ENCODE measurements at places on chromosomes 4 and X.

DNA sequence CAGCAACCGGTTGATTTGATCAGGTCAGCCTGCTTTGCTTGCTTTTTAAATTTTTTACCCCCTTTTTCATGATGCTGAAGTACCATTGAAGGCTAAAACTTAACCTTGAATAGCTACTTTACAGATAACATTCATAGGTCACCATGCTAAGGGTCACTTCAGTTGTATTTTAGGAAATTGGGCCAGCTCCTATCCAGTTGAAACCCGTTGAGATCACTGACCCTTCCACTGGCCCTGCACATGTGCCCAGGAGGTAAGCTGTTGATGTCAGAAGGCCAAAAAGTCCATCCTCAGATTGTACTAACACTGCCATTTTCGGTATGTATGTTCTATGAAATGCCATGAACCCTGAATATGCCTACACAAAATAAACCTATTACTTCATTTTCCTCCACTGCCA, 133.0 kb upstream of the FAT4 start:
- DNase-seq: no peak

- no peak for DNase-seq
These were observed 13.2 kb downstream of the CLNK start for GRCh38 chr4:10671366-10671765.

DNA sequence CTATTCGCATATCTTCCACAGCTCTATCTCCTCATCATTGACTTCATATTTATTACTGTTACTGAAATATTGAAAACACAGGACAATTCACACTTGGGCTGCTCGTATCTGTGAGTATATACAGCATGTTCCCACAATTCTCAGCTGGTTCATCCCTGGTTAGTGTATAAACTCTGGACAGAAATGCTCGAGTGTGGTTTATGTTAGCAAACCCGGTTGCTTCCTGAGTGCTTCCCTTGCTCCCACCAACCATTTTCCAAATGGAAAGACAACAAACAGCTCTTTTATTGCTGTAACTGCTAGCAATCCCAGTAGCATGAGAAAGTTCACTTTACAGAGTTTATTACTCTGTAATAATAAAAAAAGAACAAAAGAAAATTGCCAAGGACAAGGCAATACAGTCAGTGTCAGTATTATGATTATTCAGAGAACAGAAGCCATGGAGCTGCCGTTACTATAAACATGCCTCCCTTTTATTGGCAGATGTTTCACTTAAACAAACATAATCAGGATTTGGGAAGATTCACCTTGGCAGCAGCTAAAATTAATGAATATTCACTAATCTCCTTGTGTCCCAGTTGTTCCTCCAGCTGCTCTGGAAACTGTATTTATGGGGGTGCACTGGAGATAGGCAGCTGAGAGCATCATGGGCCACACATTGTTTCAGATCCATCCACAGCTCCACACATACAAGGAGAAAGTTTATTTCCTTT, 134.1 kb upstream of the GUCY1A1 start:
- DNase-seq: no peak

GRCh38 chr4:160375772-160376452, 1273.0 kb downstream of the RAPGEF2 start:
- DNase-seq: no peak

DNA sequence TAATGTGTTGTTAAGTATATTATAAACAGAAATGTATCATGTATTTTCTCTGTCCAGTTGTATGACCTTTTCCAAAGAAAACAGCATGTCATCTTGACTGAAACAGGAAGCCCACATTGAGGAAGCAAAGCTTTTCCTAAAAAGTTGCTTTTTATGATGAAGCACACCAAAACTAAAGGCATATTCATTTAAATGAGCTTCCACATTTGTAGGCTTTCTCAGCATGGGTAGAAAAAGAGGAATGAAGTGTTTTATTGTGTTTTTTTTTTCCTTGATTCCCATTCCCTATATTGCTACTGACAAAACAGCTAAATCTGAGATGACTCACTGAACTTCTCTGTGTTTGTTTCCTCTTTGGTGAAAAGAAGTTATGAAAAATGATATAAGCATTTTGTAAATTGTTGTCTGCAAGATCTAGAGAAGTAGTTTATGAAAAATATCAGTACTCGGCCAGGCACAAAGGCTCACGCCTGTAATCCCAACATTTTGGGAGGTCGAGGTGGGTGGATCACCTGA, 32.5 kb upstream of the FRAS1 start:
- no peak for DNase-seq

DNA sequence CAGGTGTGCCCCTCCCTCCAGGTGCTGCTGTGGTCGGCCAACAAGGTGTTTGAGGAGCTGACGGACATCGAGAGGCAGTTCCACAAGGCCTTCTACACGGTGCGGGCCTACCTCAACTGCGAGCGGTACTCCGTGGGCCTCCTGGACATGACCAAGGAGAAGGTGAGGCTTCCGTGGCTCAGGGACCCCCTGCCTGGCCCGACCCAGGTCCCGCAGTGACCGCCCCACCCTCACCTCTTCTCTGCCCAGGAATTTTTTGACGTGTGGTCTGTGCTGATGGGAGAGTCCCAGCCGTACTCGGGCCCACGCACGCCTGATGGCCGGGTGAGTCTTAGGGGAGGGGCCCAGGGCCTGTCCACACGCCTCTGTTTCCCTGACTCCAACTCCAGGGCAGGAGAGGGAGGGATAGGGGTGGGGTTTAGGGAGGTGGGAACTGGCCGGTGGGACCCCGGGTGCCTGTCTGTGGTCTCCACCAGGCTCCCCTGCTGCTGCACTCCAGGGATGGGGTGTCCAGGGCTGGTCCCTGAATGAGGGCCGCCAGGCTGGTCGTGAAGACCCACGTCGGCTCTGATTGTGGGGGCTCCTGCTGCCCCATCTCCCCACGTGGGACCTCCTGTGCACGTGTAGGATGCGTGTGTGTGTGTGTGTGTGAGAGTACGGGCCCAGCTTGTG, 20.1 kb downstream of the ATP5ME start:
- no peak for DNase-seq

GRCh38 chr4:42655269-42655637, 1.7 kb downstream of the ATP8A1 start:
- no peak for DNase-seq

DNA sequence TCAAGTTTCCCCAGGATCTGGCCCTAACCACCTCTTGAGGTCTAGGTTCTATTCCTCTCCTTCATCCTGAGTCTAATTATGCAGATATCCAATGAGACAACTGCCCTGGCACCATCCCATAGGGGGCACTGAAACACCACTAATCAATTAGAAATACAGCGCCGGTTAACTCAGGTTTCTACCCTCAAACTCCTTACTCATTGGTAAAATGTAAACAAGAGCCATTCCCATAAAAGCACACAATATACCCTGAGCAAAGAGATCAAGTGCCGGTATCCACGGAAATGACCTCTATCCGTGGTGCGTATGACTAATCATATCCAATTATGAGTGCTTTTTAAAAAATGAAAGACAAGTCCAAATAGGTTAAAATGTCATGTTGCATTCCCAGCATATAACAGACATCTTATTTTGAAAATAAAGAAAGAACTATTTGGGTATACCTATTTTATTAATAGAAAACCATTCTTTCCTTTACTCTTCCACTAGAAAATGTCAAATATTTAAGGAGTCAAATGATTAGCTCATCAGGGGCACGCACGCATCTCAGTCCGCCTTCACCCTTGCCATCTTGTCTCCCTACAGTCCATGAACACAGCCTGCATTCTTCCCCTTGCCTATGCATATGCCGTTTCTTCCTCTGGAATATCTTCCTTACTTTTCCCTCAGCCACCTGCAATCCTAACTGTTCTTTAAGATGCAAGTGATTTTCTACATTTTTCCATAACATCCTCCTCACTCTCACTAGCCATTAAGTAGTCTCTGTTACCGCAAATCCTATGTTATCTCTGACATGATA, 141.1 kb downstream of the MAML3 start:
- peak; percentile 30 for DNase-seq

GRCh38 chr4:2792711-2793585, at the start of gene SH3BP2:
Gene SH3BP2, plus strand, starts transcription at chr4:2793085. Its CDS starts 27,533 bp downstream, at chr4:2820618.
- DNase-seq: no peak

DNA sequence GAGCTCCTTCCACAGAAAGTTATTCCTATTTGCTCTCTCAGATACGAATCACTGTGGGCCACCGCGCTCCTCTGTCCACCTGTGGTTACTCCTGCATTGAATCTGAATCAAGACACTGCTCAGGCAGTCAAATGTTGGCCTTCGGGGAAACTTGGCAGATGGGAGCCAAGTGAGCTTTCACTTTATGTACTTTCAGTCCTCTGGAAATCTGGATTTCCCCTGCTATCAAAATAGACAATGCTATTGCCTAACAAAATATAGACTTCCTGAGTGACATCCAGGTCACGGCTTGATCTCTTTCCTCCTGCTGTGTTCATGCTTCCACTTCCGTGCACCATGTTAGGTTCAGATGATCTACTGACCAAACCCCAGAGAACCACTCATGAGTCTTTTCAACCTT, 43.8 kb downstream of the FHL1 start:
- no peak for DNase-seq

DNA sequence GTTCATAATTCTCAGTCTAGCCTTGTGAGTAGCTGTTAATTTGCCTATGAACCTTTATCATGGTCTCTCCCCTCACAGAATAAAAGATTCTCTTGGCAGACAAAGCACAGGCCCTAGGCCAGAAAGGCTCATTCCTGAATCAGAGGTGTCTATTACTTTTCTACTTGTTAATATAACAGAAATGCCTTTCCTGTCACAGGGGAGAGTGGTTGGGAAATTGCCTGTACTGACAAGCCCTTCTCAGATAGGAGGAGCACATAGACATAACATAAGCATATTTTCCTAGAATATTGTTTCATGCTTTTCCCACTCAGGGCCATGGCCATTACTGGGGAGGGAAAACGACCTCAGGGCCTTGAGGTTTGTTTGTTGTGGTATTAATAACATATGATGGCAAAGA, 308.3 kb downstream of the BMPR1B start:
- no peak for DNase-seq

- no peak for DNase-seq
These were observed 56.9 kb upstream of the TMEM33 start for GRCh38 chr4:41878170-41878969.

GRCh38 chrX:74207539-74207938, 96.4 kb upstream of the ZCCHC13 start:
- DNase-seq: no peak

DNA sequence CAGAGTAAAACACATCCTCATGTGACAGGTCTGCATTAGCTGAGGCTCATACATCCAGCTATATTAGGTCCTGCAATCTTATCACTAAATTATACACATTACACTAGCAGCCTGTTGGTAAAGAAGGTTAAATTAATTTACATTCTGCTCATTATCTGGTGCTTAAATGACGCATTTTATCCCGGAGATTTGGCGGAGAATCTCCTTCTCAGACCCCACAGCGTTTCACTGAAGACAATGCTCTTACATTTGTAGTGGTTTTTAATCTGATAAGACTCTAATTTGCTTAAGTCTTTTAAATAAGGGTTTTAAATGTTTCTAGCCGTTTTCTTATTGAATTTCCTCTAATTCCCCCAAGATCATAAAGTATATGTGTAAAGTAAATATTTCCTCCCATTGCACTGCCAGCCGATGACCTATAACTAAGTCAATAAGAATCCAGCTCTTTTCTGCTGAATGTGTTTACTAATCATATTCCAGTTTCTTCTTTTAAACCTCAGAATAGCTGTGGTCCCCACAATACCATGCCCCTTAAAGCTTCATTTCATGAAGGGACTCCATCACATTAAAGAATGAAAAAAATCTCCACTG, 2.1 kb upstream of the PITX2 start:
- DNase-seq: no peak

DNA sequence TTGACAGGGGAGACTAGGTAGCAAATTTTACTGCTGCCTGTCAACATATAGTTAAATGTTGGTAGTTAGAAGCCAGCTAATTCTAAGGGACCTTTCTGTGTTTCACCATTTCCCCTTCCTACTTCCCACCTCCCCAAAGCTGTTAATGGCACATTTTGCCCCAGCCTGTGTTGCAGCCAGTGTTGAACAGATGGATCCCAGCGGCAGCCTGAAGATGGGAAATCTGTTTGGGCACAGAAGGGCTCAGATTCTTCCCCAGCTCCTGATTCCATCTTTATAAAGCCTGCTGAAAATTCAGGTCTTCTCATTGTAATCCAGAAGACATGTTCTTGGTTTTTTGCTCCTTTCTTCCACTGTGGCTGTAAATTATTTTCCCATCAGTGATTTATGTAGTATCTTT, 89.0 kb downstream of the SPRY1 start:
- DNase-seq: no peak

DNA sequence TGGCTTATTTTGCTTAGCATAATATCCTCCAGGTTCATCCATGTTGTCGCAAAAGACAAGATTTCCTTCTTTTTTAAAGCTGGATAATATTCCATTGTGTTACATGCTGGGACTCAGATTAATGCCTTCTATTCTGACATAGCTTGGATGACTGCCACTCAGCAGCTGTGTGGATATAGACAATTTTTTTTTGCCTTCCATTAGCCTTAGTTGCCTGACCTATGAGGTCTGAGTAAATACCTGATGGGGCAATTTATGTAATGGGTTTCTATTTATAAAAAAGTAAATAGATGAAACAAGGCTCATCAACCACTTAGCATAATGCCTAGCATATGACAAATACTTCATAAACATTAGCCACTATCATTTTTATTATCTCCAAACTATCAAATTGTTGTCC, 515.4 kb downstream of the ZNF674 start:
- no peak for DNase-seq

GRCh38 chr4:128827296-128827695, 17.8 kb downstream of the JADE1 start:
- DNase-seq: no peak

- DNase-seq: no peak
These were observed 31.1 kb downstream of the NHSL2 start for GRCh38 chrX:71941776-71942175.

- DNase-seq: no peak
These were observed 14.1 kb downstream of the F9 start for GRCh38 chrX:139544591-139544990.

- DNase-seq: no peak
These were observed 122.2 kb downstream of the CAMK2D start for GRCh38 chr4:113639326-113639725.

- DNase-seq: no peak
These were observed 123.4 kb downstream of the FAM13A start for GRCh38 chr4:88933414-88934160.

DNA sequence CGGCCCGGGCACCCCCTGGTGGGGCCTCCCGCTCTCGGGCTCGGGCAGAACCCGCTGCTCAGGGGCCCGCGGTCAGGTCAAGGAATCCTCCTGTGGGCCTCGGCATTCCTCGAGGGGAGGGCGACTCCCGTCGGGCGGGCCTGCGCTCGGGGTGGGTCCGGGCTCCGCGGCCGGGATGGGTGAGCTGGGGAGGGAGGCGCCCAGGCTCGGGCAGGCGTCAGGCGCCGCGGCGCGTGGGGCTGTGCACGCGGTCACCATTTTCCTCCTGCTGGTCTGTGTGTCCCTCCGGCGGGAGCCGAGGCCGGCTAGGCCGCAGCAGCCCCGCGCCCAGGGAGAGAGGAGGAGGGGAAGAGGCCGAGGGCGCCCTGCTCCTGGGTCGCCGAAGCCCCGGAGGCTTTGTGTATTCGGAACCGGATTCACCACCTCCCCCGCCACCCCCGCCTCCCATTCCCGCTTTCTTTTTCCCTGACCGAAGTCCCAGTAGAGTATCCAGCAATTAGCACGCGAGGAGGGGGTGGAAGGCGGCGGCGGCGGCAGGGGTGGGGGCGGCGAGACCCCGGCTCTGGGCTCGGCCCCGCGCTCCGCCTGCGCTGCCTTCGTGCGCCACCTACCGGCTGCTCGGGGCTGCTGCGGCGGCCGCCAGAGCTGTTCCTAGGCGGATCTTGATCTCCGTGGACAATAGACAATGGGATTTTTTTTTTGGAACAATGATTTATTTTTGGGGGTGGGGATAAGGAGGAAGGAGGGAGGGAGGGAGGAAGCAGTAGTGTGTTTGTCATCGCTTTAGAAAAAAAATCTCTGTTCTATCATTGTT, 99.0 kb upstream of the MAML3 start:
- peak; percentile 3 for DNase-seq

GRCh38 chr4:36304138-36304681, 22.8 kb downstream of the DTHD1 start:
- no peak for DNase-seq

All from stimulated activated CD4-positive, alpha-beta T cell treated with anti-CD3 and anti-CD28 coated beads, Interleukin-1b, Interleukin-23, amount 100 ng/mL, for 1 hour (primary cell).